ENCODE measurements at places on chromosomes 5 and 9. TPM values are rescaled to one million over a fixed set of nuclear protein-coding genes. Genes with fewer than 3 reads are reported as not detected.

GRCh38 chr5:76874088-76874581 is 24.3 kb downstream of the S100Z start:
- DNase-seq: no peak

- no peak for DNase-seq
Observed at GRCh38 chr9:138040446-138041430, 163.2 kb downstream of the CACNA1B start.

DNA sequence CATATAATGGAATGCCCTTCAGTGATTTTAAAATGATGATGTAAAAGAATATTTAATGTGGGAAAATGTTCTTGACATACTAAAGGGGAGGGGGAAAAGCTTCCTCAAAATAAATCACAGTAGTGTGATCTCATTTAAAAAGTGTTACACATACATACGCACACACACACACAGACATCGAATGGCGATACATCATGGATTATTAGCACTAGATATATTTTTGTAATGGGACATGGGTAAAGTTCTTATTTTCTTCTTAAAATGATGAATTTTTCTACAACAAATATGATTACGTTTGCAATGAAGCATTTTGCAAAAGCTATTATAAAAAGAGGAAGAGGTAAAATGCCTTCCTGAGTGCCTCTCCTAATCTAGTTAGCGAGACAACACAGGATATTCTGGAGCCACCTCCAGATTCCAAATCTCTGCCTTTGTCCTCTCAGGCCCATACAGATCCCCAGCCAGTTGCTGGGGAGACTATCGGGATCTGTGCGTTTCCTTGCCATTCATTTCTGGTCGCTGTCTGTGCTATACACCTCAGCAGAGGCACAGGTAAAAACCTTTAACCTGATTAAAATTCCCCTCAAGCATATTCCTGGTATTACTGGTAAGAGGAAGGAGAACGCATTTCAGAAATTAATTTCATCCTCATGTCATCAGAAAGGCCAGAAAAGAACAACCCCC is 69.6 kb downstream of the SLC28A3 start:
- DNase-seq: no peak

PHF24 gene
- total RNA-seq: 0.17 TPM

DNA sequence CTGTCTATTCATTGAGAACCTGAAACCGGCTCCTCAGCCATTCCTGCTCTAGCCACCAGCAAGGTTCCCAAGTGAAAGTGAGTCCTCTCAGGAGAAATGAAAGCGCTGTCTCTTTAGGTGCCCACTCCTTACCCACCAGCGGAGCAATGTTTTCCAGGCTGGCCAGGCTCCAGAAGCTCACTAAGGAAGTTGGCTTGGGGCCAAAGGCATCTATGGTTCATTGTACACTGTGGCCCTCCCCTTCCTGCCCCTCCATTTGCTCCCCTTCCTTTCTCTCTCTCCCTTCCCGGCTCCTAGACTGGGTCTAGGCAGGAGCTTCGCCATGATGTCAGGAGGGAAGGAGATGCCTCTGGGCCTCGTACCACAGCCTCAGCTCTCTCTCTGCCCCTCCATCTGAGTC is 1.1 kb upstream of the GABRP start:
- no peak for DNase-seq

- peak; percentile 74 for DNase-seq
Observed at GRCh38 chr5:78746021-78746770, 97.6 kb upstream of the LHFPL2 start.

DNA sequence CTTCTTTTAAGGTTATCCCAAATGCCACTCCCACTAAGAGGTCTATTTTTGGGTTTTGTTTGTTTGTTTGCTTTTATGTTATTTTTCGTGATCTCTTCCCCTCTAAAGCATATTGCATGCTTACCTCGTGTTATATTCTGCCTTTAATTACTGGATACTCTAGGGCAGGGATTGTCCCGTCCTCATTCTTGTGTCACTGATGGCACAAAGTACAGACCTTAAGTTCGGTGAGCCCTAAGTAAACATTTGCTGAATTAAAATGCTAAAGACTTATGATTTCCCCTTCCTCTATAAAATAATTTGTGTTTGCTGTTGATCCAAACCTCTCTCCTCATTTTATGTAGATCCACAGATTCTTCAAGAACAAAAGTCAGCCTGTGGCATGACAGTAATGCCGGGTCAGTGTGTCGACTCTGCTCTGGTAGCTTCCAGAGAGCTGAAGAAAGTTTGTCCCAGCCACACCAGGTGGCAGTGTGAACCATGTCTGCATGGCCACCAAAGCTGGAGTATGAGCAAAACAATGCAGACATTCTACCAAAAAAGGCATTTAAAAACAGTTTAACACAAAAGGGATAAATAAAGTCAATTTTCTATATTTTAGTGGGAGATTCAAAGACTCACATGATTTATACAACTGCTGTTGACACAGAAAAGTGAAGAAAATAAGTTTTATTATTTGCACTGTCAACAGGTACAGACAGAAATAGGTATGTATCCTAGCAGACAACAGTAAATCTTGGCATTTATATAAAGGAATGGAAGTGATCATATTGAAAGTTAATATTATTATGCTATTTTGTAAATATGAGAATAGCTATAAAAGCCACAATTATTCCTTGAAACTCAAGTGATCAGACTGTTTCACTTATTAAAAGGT is 17.9 kb upstream of the POC5 start:
- no peak for DNase-seq

GRCh38 chr5:112163435-112163834 is 255.6 kb downstream of the EPB41L4A start:
- DNase-seq: no peak

DNA sequence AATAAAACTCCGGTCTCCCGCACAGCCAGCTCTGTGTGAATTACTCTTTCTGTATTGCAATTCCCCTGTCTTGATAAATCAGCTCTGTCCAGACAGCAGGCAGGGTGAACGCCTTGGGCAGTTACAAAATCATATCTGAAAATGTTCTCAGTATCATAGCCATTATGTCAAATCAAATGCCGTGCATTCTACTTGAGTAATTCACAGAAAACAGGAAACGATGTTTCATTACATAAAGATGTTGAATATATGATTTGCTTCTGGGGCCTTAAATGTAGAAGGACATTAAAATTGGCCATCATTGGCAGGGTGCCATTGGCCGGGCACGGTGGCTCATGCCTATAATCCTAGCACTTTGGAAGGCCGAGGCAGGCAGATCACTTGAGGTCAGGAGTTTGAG is 8.5 kb downstream of the POLR3G start:
- DNase-seq: no peak

WWC1 gene
- 4.9 TPM for total RNA-seq

DNA sequence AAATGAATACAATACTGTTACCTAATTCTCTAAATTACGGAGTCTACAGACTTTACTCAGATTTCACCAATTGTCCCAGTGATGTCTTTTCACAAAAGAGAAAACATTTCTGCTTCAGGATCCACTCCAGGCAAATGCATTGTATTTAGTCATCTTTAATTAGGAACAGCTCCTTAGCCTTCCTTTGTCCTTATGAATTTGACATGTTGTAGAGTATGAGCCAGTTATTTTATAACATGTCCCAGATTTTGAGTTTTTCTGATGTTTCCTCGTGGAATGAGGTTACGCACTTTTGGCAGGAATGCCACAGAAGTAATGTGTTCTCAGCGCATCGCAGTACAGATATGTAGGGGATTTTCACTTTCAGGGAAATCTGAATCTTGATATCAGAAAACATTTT is 10.5 kb downstream of the HABP4 start:
- DNase-seq: no peak

DNA sequence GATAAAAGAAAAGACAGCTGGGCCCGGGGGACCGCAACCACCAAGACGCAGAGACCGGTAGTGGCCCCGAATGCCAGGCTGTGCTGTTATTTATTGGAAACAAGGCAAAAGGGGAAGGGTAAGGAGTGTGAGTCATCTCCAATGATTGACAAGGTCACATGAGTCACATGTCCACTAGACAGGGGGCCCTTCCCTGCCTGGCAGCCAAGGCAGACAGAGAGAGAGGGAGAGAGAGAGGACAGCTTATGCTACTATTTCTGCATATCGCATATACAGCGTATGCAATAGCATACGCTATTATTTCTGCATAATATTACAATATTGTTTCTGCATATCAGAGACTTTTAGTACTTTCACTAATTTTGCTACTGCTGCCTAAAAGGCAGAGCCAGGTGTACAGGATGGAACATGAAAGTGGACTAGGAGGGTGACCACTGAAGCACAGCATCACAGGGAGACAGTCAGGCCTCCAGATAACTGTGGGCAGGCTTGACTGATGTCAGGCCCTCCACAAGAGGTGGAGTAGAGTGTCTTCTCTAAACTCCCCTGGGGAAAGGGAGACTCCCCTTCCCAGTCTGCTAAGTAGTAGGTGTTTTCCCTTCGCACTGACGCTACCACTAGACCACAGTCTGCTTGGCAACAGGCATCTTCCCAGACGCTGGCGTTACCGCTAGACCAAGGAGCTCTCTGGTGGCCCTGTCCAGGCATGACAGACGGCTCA is 50.3 kb downstream of the RFX3 start:
- DNase-seq: no peak

SCGB3A2 gene
- total RNA-seq: not detected

- no peak for DNase-seq
Observed at GRCh38 chr9:118459913-118460312, 755.7 kb downstream of the TLR4 start.

PCDHGA5 gene
- total RNA-seq: 2.6 TPM

NAIP gene
- total RNA-seq: 3.8 TPM

FOXD4L6 gene
- total RNA-seq: not detected

GRCh38 chr5:139457241-139457640 is 5.3 kb downstream of the ECSCR start:
- no peak for DNase-seq

CKMT2 gene
- total RNA-seq: 19.3 TPM

DNA sequence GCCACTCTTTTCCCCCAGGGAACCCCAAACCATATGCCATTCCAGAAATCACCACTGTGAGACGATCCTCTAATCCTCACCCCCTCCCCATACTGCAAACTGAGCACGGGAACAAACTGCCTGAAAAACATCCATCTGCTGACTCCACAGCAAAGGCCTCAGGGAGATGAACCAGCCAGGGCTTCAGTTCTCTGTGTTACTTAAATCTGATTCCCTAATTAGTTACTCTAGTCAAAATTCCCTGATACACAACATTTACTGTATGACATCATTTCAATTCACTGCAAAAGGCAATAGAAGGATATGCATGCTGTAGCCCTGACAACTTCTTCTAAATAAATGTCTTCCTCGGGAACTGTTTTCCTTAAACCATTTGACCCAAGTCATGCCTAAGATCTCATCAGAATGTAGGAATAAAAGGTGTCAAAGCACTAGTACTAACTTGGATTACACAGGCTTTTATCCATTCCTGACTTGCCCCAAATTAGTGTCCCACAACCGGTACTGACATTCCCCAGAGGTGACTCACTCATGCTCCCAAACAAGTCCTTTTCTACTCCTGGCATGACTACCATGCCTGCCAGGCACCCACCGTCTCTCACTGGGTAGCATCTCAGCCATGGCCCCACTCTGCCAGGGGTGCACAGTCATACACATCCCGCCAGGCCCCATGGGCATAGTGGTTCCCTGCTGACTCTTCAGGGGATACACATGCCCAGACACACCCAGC is 35.0 kb downstream of the MTX3 start:
- peak; percentile 77 for DNase-seq

DNA sequence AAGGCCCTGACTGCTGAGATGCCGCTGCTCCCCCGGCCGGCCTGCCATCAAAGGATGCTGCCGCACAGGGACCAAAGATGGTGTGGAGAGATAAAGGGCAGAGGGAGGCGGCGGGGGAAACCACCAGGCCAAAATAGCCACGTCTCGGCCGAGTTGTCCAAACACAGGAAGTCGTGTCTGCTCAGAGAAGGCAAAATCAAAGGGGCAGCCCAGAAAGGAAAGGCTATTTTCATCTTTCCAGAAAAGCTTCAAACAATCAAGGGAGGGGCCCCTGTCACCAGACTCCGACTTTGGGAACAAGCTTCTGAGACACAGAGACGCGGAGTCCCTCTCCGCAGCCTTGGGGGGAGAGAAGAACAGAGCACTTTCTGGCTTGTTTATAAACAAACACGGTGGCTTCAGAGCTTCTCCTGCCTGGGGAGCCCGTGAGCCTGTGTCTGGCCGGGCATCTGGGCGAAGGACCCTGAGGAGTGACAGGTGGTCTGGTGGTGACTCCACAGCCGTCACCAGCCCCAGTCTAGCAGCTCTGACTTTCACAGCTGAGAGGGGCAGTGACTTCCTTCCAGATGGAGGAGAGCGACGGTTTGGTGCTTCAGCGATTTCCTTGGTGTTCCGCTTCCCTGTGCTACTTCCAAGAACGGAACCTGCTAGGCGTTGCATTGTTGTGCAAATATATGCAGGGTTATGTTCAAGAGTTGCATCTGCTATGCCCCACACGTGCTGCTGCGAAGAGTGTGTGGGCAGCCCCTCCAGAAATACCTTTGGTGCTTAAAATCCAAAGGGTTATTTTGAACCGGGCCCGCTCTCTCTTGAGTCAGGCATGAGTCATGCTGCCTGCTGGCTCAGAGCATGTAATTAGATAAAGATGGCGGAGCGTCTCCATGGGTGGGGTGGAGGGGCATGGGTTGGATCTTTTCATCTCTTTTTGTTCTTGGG is 24.0 kb downstream of the ADAMTSL2 start:
- DNase-seq: peak; percentile 69

WASHC1 gene
- 14.9 TPM for total RNA-seq

SV2C gene
- total RNA-seq: not detected

DNA sequence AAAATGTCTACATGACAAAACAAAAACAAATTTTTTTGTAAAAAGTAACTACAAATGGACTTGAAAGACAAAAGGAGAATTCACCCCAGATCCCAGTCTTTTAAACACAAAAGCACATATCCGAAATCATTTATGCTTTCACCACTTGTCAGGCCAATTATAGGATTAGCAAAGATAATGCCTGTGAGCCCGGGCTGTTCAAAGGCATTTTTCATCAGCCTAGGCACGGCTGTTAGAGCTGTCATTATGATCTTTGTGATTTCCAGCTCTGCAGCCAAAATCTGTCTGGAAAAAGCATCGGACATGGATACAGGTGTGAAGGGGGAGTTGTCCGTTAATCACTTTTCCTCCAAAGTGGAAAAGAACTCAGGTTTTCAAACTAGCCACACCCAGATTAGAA is 23.6 kb upstream of the RAB14 start:
- DNase-seq: no peak

GRCh38 chr9:88713010-88713409 is 178.0 kb downstream of the NXNL2 start:
- no peak for DNase-seq

- peak; percentile 47 for DNase-seq
Observed at GRCh38 chr5:66710557-66711088, 114.4 kb downstream of the MAST4 start.

DNA sequence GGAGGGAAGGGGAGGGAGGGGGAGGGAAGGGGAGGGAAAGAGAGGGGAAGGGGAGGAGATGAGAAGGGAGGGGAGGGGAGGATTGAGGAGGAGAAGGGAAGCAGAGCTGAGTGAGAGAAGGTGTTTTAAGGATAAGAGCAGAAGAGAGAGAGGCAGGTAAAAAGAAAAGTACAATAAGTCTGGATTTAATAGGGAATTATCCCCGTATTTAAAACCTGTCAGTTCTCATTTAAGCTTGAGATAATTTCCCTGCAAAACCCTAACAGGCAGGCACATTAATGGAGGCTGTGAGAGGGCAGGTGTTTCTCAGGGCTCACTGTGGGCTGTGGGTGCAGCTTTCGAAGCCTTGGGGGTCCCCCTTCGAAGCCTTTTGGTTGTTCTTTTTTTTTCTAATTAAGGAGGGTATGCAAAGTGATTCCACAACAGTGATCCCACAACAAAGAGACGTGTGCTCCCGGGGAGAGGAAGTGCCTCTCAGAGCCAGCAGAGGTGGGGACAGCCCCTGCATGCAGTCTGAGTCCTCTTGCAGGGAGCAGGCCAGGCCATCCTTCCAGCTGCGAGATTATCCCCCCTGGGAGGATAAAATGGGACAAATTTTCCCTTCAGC is 317.9 kb upstream of the IRX1 start:
- DNase-seq: no peak
